ENCODE measurements at places on chromosomes 5 and 9.

DNA sequence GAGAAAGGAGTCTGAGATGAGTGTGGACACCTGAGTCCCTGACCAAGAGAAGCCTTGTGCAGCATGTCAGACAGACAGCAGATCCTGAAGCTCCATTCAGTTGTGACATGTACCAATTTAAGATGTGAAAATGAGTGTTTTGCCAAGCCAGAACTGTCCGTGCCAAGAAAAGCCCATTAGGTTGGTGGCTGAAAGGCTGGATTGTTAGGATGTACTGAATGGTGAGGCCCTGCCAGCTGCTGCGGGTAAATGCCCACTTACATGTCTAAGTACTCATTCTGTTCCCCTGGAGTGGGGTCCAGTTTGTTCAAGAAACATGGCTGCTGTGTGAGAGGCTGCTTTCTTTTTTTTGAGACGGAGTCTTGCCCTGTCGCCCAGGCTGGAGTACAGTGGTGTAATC is 14.6 kb downstream of the DAPK1 start:
- DNase-seq = no peak

GRCh38 chr9:86747711-86748110 is 199.6 kb downstream of the GAS1 start:
- DNase-seq = no peak

DNA sequence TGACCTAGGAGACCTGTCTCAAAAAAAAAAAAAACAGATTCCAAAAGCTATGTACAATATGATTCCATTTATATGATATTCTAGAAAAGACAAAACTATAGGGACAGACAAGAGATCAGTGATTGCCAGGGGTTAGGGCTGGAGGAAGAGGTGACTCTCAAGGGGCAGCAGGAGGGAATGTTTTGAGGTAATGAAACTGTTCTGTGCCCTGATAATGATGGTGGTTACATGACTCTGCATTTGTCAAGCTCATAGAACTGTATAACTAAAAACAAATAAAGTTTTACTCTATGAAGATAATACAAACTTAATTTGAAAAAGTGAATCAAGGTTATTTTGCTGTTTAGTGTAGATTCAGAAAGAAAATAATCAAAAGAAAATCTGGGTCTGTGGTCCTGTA is 125.3 kb upstream of the IQGAP2 start:
- no peak for DNase-seq

DNA sequence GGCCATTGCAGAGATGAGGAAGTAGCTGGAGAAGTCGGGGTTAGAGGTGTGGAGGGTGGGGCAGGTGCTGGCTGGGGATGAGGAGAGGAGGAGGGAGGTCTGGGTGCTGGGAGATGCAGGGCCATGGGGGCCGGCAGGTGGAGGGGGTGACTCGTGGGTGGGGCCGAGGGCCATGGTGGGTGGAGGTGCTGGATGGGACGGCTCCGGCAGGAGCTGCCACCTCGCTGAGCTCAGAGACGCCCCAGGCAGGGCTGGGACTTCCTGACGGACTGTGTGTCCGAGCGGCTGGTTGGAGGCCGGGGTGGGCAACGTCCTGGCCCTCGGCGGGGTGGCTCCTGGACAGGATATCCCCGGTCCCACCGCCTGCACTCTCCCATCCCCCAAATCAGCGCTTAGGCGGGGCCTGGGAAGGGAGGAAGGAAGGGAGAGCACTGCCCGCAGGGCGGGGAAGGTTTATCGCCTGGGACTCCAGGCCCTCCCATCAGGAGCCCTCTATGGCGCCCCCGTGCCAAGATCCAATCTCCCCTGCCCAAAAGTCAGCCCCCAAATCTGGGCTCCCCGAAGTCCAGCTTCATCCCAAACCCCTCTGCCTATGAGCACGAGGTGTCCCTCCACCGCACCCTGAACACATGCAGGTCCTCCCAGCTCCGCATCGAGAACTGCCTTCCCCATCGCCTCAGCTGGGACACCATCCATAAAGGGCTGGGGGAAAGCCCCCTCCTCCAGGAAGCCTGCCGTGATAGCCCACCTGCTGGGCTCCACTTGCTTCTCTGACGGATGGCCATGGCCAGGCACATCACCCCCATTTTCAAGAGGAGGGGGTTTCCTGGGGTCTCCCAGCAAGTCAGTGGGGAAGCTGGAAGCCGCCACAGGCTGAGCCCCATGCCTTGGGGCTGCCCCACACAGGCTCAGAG is 58.3 kb upstream of the NOTCH1 start:
- no peak for DNase-seq

DNA sequence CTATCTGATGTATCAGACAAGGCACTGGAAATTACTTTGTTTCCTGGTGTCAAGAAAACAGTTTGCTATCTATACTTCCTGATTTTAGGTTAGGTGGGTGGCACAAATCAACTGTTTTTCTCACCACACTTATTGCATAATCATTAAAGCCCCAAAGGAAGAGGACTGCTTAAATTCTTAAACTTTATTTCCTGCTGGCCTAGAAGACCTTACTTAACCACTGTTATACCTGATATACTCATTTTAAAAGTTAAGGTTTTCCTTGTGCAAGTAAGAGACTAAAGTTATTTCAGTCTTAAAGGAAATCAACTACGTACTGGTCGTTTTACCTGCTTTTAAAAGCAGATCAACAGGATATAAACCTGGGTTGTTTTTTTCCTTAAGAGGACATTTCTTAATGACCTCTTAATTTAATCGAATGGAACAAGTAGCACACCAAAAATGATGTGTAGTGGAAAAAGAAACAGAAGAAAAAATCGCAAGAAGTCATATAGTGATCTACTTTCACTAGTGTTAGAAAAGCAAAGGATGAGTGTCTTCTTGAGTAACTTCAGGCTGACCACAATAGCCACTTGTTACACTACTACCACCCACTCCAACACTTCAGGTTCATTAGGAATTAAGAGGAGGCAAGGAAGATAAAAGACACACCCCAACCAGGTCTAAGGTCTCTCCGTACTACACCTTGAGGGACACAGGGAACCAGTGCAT is 974 bp downstream of the CLINT1 start:
- no peak for DNase-seq

GRCh38 chr9:131274674-131275331 is 1.5 kb downstream of the FAM78A start:
- DNase-seq = no peak

DNA sequence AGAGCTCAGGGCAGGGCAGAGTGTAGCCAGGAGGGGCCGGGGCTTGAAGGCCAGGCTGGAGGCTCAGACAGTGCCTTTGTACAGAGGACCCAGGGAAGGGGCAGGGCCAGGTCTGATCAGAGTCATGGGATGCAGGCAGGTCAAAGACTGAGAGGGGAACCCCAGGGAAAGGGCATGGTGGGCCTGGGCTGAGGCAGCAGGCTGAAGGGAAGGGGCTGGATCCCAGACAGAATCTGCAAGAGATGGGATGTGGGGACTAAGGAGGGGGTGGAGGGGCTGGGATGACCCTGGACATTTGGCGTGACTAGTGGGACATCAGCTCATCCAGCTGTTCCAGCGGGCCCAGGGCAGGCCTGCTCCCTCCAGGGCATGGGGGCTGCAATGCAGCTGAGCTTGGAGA is 15.5 kb upstream of the MRNIP start:
- no peak for DNase-seq

DNA sequence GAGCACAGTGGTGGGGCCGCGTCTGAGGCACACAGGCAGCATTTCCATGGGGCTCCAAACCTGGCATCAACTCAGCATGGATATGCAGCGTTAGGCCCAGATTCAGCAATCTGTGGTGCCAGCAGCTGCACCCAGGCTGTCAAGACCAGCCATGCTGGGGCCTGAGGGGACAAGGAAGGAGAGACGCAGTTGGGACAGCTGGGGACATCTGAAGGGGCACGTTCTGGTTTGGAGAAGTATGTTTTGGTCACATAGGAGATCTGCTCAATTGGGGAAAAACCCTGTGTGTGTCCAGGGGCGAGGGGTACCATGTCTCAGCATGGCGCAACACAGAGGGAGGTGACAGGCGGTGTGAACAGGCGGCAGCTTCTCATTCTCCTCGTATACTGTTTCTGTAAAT is 66.6 kb upstream of the ECM2 start:
- no peak for DNase-seq

GRCh38 chr9:14271093-14271673 is 42.8 kb downstream of the NFIB start:
- DNase-seq = peak; percentile 88

GRCh38 chr9:2228641-2229040 is 213.5 kb downstream of the SMARCA2 start:
- no peak for DNase-seq
